ENCODE measurements at places on chromosomes 16 and 17.

DNA sequence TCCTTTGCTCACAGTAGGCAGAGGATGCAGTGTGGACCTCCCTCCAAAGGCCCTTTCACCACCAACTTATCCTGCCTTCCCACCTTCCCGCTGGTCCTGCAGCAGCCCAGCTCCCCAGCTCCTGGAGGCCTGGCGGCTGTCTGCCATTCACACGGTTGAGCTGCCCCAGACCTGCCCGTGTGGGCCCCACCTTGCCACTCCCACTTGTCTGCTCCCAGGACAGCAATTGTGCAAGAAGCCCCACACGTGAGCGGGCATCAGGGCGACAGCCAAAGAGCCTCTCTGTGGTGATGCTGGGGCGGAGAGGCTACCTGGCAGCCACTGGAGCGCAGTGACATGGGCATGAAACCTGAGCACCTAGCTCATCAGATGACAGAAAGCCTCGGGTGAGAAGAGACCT lies 248.6 kb upstream of the MAF start:
- DNase-seq = no peak

GRCh38 chr17:5841862-5842261 lies 228.3 kb upstream of the WSCD1 start:
- no peak for DNase-seq

DNA sequence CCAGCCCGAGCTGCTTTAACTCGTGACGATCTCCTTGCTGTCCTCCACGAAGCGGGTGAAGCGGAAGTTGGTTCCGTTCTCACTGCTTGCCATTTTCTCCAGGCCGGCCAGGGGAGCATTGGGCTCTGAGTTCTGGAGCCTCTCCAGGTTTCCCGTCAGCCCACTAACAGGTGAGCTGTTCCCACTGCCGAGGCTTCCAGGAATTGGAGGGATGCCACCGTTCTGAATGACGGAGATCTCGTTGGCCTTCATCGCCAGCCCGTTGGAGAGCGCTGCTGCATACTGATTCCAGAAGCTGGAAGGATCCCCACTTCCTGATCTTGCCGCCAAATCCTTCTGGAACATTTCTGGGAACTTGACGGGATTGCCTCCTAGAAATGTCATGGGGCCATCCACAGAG lies 14.0 kb downstream of the SALL1 start:
- DNase-seq = no peak

DNA sequence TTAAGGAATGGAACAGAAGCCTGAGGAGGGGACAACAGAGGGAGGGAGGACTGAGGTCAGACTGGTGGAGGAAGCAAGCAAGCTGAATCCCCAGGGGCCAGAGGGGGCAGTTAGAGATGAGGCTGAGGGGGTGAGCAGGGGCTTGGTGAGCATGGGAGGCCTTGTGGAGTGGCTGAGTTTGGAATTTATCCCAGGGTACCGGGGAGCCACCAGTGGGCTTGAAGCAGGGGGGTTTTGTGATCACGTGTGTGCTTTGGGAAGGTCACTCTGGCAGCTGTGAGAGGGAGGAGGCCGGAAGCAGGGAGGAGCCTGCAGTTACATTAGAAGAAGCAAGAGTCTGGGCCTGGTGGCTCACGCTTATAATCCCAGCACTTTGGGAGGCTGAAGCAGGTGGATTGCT lies 9.8 kb upstream of the CTCF start:
- no peak for DNase-seq

GRCh38 chr16:82633964-82634600 lies 7.3 kb downstream of the CDH13 start:
- no peak for DNase-seq

- no peak for DNase-seq
These were observed 21.0 kb downstream of the CYB5D2 start for GRCh38 chr17:4163951-4164350.

DNA sequence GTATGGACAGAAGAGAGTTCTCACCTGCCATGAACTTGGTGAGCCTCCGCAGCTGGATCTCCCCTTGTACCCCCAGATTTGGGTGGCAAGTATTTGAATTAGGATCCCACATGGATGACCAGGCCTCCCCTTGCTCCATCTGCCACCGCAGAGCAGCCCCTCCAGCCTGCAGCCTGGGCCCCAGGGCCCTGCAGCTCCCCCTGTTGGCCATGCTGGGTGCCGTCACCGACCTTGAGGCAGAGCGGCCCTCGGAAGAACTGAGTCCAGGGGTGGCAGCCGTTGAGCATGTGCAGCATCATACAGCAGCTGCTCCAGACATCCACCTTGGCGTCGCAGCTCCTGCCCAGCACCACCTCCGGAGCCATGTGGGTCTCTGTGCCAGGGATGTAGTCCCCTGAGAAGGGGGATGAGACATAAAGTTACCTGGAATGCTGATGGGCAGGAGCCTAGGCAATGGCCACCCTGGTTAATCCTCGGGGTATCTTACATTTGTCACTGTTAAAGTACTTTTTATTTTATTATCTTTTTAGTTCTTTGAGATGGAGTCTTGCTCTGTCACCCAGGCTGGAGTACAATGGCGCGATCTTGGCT lies 9.0 kb upstream of the SPATA32 start:
- DNase-seq = peak; percentile 63
